ENCODE measurements at places on chromosomes 7 and 10.

GRCh38 chr10:124388823-124389612 lies 29.7 kb downstream of the OAT start:
- peak; percentile 91 for DNase-seq

GRCh38 chr10:78359640-78360091 lies 326.0 kb downstream of the RPS24 start:
- no peak for DNase-seq

- DNase-seq: no peak
Measured at GRCh38 chr7:138666385-138666784, 34.8 kb downstream of the SVOPL start.

DNA sequence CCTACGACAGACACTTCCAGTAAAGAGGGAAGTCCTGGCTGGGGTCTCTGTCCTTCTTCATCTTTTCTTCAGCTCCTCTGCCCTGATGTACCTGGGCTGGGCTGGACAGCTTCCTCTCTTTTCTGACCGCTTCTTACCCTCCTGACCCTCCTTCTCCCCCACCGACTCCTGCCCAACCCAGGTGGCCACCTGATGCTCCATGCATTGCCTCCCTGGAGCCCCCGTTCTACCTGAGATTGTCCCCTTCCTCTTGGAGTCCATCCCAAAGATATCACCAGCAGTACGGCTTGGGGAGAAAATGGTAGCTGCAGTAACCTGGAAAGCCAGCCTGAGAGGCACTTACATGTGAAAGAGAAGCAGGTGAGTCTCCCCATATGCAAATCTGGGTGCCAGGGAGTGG lies 566.3 kb downstream of the TCERG1L start:
- DNase-seq: no peak

GRCh38 chr7:50153148-50153547 lies 60.1 kb upstream of the ZPBP start:
- no peak for DNase-seq

- peak; percentile 10 for DNase-seq
Measured at GRCh38 chr10:78756604-78757343, 312.0 kb upstream of the ZMIZ1 start.

- DNase-seq: no peak
Measured at GRCh38 chr10:70832221-70832620, 16.5 kb downstream of the SGPL1 start.

GRCh38 chr7:31261341-31261740 lies 79.2 kb downstream of the NEUROD6 start:
- DNase-seq: no peak

- DNase-seq: no peak
Measured at GRCh38 chr10:78411716-78412115, 378.1 kb downstream of the RPS24 start.

DNA sequence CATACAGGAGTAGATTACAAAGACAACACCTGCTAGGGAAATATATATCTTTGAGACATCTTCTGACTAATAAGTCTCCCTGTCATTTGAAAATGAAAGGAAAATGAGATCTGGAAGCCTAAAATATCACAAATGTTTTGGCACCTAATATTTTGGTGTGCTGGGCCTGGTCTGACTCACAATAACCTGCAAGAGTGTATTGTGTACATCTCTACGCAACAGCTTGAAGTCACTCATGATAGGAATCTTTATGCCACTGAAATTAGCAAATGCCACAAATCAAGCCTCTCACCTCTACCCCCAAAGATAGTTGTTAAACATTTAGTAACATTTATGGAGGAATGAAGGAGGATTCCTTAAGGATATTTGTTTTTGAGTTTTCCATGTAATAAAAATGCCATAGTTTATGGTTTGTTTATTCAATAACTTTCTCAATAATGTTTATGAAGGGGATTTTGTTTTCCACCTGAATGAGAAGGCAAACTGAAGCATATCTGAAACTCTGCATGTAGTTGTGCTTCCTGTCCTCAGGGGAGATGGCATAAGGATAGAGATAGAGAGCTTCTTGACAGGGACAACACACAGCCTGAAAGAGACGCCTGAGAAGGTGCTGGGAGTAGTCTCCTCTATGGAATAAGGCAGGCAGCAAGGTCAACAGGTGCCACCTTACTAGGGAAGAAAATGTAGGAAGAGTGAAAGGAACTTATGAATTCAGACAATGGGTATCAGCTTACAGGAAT lies 197.4 kb downstream of the AHR start:
- no peak for DNase-seq

GRCh38 chr7:23467291-23467805 lies 2.9 kb downstream of the IGF2BP3 start:
- no peak for DNase-seq

DNA sequence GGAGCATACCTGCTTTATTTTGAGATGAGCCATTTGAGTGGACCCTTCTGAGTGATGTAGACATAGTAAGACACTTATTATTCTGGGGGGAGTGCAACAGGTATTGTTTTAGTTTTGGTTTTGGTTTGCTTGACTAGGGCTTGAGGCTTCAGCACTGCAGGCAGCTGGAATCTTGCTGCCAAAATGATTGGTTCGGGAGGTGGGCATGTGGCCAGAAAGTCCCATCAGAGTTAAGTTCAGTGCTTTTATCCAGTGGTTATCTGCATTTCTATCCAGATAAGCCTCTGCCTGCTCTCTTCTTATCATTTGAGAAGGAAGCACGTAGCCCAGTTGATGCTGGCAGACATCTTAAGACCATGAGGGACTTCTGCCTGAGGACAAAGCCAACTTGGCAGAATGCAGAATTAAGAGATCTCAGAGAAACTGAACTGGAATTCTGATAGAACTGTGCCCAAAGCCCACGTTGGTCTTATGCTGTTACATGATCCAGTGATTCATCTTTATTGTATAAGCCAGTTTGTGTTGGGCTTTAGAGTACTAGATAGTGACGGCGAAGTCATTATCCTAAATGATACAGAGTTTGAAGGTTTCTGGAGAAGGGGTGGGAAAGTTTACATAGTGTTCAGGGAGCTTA lies 9.6 kb upstream of the JAZF1 start:
- DNase-seq: no peak

DNA sequence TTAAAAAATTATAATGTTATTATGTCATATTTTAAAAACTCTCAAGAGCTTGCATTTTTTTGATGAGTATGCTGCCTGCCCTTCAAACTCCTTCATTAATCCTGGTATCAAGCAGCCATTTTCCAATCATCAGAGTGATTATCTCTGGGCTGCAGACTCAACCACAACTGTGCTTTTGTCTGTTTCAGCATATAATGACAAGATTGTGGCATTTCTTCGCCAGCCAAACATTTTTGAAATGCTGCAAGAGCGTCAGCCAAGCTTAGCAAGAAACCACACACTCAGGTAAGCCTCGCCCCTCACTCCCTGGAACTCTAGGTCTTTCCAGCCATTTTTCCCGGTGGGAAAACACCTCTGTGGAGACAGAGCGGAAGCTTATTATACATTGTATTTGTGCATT lies 90.0 kb upstream of the STK17A start:
- DNase-seq: no peak

DNA sequence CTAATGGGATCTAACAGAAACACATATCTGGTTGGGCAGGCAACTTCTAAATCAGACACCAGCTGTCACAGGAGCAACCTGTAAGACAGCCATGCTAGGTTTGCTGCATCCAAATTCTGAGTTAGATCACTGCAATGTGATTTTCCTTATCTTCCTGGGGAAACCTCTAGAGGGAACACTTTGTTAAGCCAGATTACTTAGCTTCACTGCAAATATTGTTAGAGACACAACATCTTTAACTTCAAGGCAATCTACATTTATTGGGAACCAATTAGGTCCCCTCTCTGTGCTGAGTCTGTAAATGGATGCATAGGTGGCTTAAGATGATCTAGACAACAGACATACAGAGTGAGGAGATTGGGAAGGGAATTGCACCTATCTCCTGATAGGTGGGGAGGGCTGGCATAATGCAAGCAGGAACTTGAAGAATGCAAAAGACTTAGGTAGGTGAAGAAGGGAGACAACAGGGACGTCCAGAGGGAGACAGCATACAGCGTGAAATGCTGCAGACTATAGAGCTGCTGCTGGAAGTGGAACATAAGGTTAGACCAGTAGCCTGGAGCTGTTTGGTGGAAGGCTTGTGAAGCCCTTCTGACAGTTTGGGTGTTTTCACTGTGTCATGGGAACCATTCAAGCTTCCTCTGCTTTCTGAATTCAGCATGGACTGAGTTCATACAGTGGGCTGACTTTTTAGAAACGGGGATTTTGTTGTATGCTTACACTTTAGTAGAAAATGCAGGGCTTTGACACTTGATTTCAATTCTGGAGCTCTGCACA lies 109.8 kb upstream of the ELMO1 start:
- no peak for DNase-seq

DNA sequence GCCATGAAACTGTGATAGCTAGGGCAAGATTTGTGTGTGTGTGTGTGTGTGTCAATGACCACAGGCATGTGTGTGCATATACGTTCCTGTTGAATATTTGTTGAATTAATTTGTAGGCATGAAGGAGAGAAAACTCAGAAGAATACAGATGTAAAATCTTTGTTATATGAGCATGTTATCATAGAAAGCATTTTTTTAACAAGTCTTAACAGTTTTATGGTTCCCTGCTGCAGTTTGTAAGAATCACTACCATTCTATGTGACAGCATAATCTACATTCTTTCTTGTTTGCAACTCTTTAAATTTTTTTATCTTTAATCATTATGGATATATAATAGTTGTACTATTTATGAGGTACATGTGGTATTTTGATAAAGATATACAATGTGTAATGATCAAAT lies 130.3 kb downstream of the CD36 start:
- DNase-seq: no peak

GRCh38 chr10:109475711-109476421 lies 447.4 kb downstream of the XPNPEP1 start:
- DNase-seq: no peak

DNA sequence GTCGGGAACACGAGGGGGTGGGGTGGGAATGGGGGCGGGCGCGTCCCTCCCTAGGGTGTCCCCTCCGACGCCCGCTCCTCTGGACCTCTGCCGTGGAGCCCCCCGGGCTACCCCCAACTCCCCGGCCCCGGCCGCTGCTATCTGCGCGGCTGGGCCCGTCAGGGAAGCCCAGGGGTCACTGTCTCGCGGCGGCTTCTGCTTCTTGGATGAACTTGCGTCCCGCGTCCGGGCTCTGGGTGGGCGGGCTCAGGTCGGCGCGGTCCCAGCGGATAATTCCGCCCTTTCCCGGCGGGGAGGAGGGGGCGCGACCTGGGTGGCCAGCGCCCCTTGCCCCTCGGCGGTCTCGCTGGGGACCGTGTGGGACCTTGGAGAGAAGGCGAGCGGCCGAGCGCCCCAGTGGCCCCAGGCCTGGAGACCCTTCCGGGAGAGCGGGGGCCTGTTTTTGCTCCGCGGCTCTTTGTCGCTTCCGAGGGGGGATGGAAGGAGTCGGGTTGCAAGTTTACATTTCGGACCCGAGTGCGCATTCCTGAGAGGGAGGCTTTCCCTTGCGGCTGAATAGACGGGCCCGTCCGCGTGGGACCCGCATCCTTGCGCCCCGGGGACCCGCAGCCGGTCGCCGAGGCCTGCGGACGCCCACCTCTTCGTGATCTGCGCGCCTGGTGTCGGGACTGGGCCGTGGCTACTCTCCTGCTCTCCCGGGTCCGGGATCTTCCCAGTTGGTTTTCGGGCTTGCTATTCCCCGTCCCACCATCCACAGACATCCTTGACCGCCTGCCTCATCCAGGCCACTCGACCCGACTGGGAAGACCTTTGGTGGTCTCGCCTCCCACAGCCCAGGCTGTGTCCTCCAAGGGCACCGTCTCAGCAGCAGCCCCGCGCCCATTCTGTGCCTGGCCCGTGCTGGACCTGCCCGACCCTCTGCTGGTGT lies 812 bp downstream of the DOCK1 start:
- no peak for DNase-seq

- no peak for DNase-seq
Measured at GRCh38 chr7:80661729-80662128, 23.3 kb downstream of the CD36 start.

GRCh38 chr7:151141311-151141854 lies 26.1 kb downstream of the GBX1 start:
- DNase-seq: no peak

DNA sequence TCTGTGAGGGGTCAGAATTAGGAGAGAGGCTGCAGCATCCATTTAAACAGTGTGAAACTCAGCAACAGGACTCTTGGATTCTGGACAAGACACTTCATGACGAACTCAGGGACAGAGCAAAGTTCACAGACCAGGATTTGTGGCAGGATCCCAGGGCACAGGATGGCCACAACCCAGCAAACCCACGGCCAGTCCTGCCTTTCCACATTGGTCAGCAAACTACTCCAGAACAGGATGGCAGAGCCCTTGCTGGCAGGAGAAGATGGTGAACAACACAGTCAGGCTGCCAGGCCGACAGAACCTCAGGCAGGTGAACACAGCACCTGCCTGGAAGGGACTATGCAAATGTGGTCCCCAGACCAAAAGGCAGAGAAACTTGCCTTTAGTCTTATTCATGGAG lies 34.4 kb downstream of the VSTM4 start:
- DNase-seq: no peak

DNA sequence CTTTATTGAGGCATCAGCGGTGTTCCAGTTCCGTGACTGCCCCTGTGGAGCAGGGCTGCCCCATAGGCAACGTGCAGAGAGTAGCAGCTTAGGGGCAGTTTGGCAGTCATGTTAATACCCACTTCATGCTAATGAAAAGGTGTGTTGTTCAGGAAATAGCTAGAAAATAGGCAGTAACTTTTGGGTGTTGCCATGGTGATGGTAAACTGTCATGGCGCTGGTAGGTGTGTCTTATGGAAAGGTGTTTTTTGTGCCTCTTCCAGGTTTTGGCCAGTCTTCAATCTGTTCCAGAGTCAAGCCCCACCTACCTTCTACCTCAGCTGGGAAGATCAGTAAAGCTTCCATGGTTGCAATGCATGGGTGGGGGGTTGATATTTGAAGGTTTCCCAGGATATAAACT lies 36.3 kb upstream of the MINDY3 start:
- no peak for DNase-seq

DNA sequence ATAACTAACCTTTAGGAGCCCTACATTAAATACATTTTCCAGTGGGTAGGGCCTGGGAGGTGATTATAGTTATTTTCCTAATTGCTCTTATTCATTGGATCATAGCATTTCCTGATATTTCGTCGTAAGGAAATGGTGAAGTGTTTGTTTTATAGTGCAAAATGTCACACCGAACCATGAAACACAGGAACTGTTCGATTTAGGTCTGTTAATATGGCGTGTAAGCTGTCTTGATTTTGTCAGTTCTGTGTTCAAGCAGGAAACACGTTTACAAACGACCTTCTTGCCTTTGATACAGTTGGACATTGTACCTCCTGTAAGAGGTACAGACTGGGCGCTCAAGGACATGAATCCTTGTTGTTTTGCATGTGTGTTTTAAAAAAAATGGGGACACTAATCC lies 14.8 kb downstream of the RBM17 start:
- no peak for DNase-seq

GRCh38 chr10:43846187-43846680 lies 197.6 kb upstream of the ZNF32 start:
- peak; percentile 23 for DNase-seq

DNA sequence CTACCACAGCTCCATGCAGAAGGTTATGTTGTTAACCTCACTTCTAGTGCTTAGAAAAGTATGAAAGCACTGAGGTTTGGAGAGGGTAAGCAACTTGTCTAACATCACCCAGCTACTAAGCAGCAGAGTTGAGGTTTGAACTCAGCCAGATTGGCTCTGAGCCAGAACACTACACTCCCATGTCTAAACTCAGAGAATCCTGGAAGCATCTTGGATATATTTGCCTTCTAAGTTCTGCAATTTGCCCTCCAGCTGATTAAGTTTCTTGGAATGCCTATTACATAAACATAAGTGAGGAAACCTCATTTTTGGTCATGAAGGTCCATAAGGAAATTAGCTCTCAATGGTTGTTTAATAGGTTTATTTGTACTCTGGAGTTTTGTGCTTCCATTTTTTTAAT lies 78.1 kb upstream of the PHYHIPL start:
- no peak for DNase-seq

Measured in CD4-positive, alpha-beta T cell treated with Interleukin-15 for 4 hours (primary cell).